Naive thymus-derived CD8-positive, alpha-beta T cell (primary cell): ENCODE measurements at places on chromosomes 5 and 9. TPM values are rescaled to one million over a fixed set of nuclear protein-coding genes. Genes with fewer than 3 reads are reported as not detected.

SLC36A3 gene
- polyA plus RNA-seq = not detected

RPL35 gene
- 1,999 TPM for polyA plus RNA-seq

PCDHGA11 gene
- polyA plus RNA-seq = not detected

ADAMTSL2 gene
- polyA plus RNA-seq = 0.03 TPM

ADRB2 gene
- polyA plus RNA-seq = not detected

NADK2 gene
- polyA plus RNA-seq = 5.4 TPM

KIF2A gene
- polyA plus RNA-seq = 180 TPM

SPOCK1 gene
- not detected for polyA plus RNA-seq
